Activated CD4-positive, alpha-beta T cell treated with anti-CD3 and anti-CD28 coated beads, Interleukin-2, amount 10 ng/mL, durations not matched to agents 7 days and 5 days (primary cell): ENCODE measurements at places on chromosomes 4 and X.

GRCh38 chrX:42704454-42704853 lies 73.5 kb downstream of the PPP1R2C start:
- DNase-seq: peak; percentile 21

DNA sequence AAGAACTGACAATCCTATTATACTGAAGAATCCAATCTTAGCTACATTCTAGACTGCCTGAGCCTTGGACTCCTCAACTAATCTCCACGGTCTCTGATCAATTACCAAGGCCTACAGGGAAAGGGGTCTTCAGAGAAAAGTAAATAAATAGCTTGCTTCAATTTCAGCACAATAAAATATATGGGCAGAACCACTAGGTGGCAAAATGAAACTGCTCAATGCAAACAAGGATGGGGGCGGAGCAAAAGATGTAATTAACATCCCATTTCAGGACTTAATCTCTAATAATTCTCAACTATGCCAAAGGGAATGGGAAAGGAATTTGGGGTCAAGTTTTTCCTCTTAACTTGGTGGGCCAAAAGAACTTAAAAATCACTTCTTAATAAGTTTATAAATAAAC lies 78.4 kb upstream of the MAP3K15 start:
- peak; percentile 39 for DNase-seq

DNA sequence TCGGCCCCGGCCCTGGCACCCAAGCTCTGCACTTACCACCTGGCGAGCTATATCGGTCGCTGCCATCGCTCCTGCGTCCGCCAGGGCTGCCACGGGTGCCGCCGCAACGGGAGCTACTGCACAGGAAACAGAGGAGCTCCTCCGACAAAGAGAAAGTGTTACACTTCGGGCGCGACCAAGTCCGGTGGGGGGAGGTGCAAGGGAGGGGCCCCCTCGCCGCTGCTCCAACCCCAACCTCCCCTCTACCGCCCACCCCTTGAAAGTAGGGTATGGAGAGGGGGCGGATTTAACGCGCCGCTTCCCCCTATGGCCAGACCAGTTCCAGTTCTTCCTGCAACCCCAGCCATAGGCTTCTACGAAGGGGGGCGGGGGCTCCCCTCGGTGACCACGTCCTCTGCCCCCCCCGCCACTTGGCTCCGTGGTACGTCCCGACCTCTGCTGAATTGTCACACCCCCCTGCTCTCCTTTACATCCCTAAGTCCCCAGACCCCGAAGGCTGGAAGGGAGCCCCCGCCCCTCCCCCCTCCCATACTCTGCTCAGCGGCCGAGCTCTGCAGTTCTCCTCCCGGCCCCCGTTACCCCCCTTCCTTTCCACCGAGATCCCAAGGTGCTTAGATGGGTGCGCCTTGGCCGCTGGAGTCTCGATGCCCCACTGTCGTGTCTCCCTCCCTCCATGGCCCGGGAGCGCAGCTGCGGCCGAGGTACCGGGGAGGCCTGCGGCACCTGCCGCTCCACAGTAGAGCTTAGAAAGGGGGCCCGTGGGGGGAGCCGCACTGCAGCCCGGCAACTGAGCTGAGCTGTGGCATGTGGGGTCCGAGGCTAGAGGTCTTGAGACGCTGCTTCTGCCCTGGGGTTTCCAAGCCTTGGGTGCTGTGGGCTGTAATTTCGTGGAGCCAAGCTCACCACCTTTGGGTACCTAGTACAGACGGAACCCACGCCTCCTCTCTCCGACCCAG lies at the start of gene SEPTIN6:
Gene SEPTIN6, minus strand, starts transcription at position 129 of the 956 bp plus-strand sequence. Its CDS starts 63 bp downstream, at position 66.
- DNase-seq: peak; percentile 87

- peak; percentile 44 for DNase-seq
Measured at GRCh38 chrX:24259544-24260240, 54.2 kb downstream of the SUPT20HL2 start.

DNA sequence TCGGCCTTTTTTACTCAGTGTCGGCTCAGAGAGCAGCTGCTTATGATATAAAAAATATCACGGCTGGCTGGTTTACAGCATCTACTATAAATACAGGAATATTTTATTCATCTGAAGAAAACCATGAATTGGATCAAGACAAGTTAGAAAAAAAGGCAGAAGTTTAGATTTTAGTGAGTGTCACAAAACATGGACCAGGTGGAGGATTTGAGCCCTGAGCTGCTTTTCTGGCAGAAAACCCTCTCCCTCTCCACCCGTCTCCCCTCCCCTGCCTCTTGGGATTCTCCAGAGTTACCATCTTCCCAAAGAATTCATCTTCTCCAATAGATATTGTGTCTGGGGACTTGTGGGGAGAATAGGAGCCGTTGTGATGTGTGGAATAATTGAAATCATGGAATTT lies 142.8 kb upstream of the RAI2 start:
- DNase-seq: no peak

- DNase-seq: no peak
Measured at GRCh38 chrX:91066104-91066503, 368.5 kb upstream of the PABPC5 start.

- no peak for DNase-seq
Measured at GRCh38 chrX:110454336-110454735, 95.7 kb downstream of the RTL9 start.

DNA sequence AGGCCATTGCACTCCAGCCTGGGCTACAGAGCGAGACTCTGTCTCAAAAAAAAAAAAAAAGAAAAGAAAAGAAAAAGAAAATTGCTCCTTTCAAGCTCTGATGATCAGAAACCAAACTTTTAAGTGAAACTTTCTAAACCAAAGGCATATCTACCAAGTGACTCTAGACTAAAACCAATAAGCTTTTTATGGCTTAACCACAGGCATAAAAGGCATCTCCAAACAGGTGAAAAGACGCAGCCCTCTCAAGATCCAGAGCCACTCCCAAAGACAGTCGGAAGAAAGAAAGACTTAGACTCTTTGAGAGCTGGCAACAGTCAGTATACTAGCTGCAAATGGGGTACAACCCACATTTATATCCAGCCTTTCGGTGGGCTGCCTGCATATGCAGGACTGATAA lies 117.1 kb upstream of the AP1S2 start:
- DNase-seq: no peak

DNA sequence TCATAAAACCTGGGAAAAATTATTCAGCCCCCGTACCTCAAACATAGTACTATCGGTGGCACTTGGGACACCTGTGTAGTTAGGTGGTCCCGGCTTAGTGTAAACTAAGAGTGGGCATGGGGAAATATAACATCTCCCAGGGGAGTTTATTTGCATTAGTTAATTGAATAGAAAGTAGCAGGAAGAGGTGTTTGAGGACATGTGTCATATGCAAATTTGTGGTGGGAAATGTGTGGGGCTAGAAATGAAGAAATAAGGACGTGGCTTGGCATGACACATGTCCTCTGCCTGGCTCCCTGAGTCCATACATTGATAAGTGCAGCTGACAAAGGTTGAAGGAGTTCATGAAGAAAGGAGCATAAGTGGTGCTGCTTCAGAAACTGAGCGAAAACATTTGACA lies 483.6 kb downstream of the SH2D1A start:
- no peak for DNase-seq

DNA sequence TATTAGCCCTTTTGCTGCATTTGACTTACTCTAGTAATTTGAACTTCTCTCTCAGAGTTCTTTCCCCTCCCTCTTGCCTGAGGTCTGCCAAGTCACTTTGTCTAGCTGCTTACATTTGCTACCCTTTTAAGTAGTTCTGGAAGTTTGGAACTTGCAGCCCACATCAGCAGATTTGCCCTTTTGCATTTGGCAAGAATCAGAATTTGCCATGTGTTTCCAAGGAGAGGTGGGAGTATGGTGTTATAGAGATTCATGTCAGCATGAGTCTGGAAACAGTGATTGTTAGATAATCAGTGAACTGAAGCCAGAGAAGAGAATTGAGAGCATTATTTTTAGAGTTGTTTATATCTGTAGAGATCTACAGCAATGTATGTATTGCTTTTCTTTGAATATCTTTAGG lies 52.1 kb downstream of the KLHL34 start:
- DNase-seq: no peak

DNA sequence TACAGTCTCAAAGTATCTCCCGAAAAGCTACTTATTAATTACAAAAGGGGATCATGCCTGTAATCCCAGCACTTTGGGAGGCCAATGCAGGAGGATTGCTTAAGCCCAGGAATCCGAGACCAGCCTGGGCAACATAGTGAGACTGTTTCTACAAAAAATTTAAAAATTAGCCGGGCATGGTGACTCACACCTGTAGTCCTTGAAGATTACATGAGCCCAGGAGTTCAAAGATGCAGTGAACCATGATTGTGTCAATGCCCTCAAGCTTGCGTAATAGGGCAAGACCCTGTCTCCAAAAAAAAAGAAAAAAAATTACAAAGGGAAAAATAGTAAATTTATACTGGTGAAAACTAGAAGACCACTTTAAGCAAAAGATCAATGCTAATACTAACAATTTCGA lies 3.3 kb upstream of the PORCN start:
- DNase-seq: no peak

DNA sequence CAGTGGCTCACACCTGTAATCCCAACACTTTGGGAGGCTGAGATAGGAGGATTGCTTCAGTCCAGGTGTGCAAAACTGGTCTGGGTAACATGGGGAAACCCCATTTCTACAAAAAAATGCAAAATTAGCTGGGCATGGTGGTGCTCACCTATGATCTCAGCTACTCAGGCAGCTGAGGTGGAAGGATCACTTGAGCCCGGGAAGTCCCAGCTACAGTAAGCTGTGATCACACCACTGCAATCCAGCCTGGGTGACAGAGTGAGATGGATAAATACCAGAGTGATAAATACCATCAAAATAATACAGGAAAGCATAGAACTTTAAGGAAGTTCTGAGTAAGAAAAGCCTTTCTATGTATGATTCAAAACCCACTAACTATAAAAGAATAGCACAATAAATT lies 52.8 kb downstream of the LRBA start:
- no peak for DNase-seq

- DNase-seq: no peak
Measured at GRCh38 chrX:57445076-57445475, 146.7 kb upstream of the ZXDB start.
